ENCODE measurements at places on chromosomes 6 and 20. TPM values are rescaled to one million over a fixed set of nuclear protein-coding genes. Genes with fewer than 3 reads are reported as not detected.

Gene ELOVL4
- total RNA-seq, result 1.9 TPM

GRCh38 chr20:43446361-43446879 is 11.3 kb upstream of the SRSF6 start:
- no peak for DNase-seq

DNA sequence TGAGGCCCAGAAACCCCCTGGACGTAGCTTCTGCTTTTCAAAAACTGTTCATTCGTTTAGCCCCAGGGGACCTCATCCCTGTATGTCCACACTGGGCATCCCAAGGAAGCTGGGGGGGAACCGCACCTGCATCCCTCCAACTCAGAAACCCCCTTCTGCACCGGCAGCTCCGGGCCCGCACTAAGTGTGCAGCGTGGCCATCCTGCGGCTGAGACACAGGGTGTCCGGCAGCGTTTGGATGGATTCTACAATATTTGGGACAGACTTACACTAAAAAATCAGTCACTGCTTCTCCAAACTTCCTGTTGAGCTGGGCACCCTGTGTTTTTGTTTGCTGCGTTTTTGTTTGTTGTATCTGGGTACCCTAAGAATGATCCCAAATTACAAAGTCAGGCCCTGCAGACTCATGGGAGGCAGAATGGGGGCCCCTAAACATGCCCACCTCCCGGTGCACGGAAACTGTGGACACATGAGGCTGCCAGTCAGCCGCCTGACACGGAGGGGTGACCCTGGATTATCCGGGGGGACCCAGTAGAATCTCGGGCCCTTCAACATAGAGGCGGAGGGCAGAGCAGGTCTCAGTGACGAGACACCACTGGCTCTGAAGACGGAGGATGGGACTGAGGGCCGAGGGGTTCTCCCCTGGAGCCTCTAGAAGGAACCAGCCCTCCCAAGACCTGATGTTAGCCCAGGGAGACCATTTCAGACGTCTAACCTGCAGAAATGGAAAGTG is 88.2 kb upstream of the BHLHE23 start:
- DNase-seq, result no peak

DNA sequence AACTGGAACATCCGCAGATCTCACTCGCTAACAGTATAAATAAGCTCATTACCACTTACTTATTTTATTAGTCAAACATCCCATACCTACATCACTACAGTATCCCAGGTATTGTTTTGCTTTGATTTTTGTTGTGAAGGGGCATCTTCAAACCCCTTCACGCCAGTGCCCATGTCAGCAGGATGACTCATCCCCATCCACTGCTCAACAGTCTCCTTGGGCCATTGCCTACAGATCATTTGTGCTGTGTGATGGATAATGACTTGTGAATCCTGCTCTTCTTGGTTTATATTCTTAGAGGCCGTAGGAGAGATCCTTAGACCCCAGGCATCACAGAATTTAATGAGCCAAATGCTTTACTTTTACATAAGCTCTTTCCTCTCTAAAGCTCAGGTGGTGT is 8.5 kb upstream of the SIRT5 start:
- DNase-seq, result no peak

DNA sequence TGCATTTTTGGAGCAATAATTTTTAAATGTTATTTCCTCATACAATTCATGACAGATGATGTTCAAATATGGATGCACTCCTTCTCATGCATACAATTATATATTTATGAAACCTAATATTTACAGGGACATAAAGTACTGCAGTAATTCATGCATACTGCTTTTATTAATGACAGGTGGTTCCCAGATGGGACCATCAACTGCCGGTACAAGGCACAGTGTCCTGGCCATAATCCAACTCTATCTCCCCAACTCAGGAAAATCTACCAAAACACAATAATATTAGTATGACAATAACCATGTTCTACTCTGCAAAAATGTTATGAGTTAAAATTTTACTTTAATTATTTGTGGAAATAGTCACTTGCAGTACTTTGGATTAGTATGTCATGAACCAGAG is 77.8 kb downstream of the VIP start:
- DNase-seq, result no peak

- DNase-seq, result no peak
Measured at GRCh38 chr6:132132924-132133639, 181.9 kb upstream of the CCN2 start.

DNA sequence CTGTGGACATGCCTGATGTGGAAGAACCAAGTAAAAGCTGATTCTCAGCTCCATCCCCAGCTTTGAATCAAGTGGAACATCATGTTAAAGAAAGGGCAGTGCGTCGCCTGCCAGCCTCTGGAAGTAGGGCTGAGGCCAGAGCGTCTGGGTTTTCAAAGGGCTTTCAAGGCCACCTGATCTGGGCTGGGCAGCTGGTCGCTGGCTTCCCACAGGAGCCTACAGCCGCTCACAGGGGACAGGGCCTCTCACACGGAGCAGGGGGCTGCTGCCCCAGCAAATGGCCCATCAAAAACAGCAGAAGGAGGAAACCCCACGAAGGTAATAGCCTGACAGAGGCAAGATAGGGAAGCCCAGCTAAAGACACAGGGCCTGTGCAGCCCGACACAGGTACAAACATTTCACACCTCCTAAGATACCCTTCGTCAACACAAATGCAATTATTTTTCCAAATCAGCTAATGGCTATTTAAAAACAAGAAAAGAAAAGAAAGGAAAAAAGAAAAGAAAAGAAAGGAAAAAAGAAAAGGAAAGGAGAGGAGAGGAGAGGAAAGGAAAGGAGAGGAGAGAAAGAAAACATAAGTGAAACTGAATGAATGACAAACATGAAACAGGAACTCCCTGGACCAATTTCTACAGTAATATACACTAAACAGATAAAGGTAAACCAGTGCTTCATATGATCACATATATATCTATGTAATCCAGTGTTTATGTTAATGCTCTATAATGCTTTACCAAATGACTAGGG is 24.8 kb downstream of the RRBP1 start:
- DNase-seq, result no peak

Measured in activated CD4-positive, alpha-beta memory T cell treated with anti-CD3 and anti-CD28 coated beads, Interleukin-2, amount 10 ng/mL, durations not matched to agents 7 days and 5 days (primary cell).